Stomach (tissue), 19 donors: ENCODE measurements at places on chromosomes 2 and 18. TPM values are rescaled to one million over a fixed set of nuclear protein-coding genes. Genes with fewer than 3 reads are reported as not detected.

DNA sequence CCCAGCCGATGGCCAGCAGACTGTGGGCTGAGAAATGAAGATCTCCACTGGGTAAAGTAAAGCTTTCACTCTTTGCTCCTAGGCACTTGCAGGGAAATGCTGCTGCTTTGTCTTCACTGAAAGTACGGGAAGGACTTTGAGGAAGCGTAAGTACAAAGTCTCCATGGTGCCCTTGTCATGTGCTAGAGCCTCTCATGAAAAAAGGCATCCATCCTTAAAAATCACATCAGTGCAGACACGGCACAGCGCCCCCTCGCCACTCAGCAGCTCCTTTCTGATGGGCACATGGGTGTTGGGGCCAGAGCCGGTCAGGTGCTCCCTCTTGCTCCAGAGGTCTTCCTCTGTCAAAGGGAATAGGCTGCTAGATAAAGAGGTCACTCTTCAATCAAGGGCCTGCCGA, 109.0 kb upstream of the STPG4 start:
- H3K4me3 ChIP-seq, result no peak overlapping the region
- no peak overlapping the region for H3K27ac ChIP-seq
- no peaks in the 10 kb centered on the region for H3K4me1 ChIP-seq
- H3K36me3 ChIP-seq, result no peaks in the 10 kb centered on the region

DNA sequence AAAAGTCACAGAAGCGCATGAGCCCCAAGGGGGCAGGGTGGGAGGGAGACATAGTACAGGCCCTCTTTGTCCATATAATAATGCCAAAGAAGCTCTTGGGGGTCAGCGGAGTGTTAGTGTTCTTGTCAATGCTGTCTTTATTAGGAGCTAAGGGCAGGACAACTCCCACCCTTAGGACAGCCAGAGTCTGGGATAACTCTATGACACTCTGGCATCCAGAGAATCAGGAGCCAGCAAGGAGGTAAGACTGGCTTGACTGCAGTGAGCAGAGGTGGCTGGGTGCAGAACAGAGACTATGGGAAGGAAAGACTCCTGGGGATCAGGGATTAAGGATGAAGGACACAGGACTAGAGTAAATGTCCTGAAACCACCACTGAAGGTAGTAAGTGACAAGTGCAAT, 19.0 kb upstream of the HNMT start:
- no peak overlapping the region for H3K4me3 ChIP-seq
- no peaks in the 10 kb centered on the region for H3K27me3 ChIP-seq
- H3K27ac ChIP-seq, result no peak overlapping the region
- H3K4me1 ChIP-seq, result peaks cover 22% of the 10 kb centered on the region

DNA sequence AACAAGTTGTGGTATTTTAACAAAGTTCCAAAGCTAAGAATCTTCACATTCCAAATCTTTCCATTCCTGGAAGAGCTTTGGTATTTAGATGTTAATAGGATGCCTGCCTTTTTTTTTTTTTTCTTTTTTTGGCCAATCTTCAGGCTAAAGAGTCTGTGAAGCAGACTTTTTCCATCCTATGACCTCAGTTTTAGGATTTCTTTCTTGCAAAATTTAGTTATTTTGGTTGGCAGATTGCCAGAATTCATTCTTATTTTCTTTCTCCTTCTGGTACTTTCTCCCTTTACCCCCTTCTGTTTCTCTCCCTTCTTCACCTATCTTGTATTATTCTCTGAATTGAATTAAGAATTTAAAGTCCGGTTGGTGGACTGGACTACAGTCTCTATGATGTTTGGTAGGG, 217.8 kb upstream of the REV1 start:
- no peaks in the 10 kb centered on the region for H3K36me3 ChIP-seq
- H3K27ac ChIP-seq, result no peak overlapping the region
- no peaks in the 10 kb centered on the region for H3K27me3 ChIP-seq
- DNase-seq, result peak; percentile 21

GRCh38 chr2:14051401-14051800, 581.1 kb upstream of the LRATD1 start:
- H3K36me3 ChIP-seq, result no peaks in the 10 kb centered on the region
- no peaks in the 10 kb centered on the region for H3K4me1 ChIP-seq
- no peak overlapping the region for H3K4me3 ChIP-seq
- no peak overlapping the region for H3K27ac ChIP-seq

DNA sequence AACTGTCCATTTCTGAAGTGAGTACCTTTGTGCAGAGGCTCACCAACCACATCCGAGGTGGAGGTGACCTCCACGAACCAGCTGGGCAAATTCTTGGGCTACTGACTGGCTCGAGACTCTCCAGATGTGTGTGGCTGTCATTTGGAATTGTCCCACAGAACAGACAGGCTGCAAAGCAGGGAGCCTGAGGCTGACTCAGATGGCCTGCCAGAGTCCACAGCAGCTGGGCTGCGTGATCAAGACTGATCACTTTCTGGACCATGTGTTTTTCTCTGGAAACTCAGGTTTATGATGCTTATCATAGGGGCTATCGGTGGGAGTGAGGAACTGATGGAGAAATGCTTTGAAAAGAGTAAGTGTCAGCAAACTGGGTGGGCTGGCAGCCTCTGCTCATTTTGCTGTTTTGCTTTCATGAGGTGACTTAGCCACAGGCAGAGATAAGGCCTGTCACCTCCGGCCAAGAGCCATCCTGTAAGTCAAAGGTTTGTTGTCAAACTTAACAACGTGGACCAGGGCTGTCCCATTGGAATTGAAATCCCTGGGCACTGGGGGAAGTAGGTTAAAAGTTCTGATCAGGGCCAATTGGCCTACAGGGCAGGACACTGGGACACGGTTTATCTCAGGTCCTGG, 120.4 kb downstream of the LIPG start:
- no peaks in the 10 kb centered on the region for H3K36me3 ChIP-seq
- no peaks in the 10 kb centered on the region for H3K4me1 ChIP-seq
- DNase-seq, result no peak
- H3K27me3 ChIP-seq, result no peaks in the 10 kb centered on the region
- no peak overlapping the region for H3K4me3 ChIP-seq

DNA sequence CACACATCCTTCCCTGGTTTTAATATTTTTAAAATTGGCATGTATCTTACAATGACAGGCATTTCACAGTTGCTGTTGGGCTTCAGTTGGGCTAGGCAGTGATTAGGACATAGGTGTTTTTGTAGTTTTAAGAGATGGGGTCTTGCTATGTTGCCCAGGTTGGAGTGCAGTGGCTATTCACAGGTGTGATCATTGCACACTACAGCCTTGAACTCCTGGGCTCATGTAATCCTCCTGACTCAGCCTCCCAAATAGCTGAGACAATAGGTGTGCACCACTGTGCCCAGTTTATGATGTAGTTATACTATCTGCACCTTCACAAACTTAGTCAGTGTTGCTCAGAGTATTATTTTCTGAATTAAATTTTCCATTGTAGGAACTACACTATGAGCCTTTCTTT, 43.3 kb downstream of the PCARE start:
- no peaks in the 10 kb centered on the region for H3K4me1 ChIP-seq
- H3K4me3 ChIP-seq, result no peak overlapping the region
- H3K36me3 ChIP-seq, result no peaks in the 10 kb centered on the region
- no peak for DNase-seq

- no peak overlapping the region for H3K27ac ChIP-seq
- H3K4me3 ChIP-seq, result no peak overlapping the region
- DNase-seq, result no peak
Measured at GRCh38 chr2:146986161-146986560, 858.7 kb upstream of the ACVR2A start.

DNA sequence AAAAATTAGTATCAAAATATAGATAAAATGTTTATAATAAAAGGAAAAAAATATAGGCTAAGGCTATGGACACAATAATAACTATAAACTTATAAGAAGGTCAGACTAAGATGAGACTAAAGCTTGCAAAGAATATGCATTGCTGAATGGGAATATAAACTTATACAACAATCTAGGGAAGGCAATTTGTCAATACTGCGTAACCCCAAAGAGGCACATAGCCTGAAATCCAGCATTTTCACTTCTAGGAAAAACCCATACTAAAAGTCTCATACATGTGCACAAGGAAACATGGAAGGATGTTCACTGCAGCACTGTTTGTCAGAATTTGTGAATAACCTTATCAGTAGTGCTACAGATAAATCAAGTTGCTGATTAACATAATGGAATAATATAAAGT, 45.5 kb downstream of the FANCL start:
- no peak overlapping the region for H3K27ac ChIP-seq
- H3K36me3 ChIP-seq, result peaks cover 9% of the 10 kb centered on the region
- no peaks in the 10 kb centered on the region for H3K27me3 ChIP-seq

GRCh38 chr2:241040081-241040803, 41.8 kb downstream of the SNED1 start:
- no peak overlapping the region for H3K4me3 ChIP-seq
- no peak overlapping the region for H3K27ac ChIP-seq
- peaks cover 9% of the 10 kb centered on the region for H3K4me1 ChIP-seq
- peaks cover 14% of the 10 kb centered on the region for H3K36me3 ChIP-seq
- no peak for DNase-seq

GRCh38 chr2:71609958-71610357, 156.6 kb downstream of the DYSF start:
- peaks cover 12% of the 10 kb centered on the region for H3K36me3 ChIP-seq
- no peak overlapping the region for H3K4me3 ChIP-seq
- no peaks in the 10 kb centered on the region for H3K27me3 ChIP-seq
- no peak overlapping the region for H3K27ac ChIP-seq
- peaks cover 11% of the 10 kb centered on the region for H3K4me1 ChIP-seq

DNA sequence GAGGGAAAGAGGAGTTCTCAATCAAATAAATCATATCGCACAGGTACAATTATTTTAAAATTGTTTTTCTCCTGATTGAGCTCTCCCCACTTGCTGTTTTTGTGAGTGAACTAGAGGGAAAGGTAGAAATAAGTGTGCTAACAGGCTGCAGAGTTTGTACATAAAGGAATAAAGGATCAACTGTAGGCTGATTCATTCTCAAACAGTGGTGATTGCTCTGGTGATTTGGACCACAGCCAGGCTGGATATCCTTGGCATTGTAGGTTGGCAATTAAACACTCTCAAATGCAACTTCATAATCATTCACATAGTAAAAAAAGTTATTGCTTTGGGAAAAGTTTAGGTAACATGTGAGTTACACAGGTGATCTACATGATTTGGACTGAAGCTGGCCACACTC, 29.8 kb downstream of the LRP1B start:
- no peak overlapping the region for H3K27ac ChIP-seq
- DNase-seq, result peak; percentile 9
- H3K4me3 ChIP-seq, result no peak overlapping the region
- H3K27me3 ChIP-seq, result no peaks in the 10 kb centered on the region

GRCh38 chr2:165529130-165529529, 59.6 kb downstream of the CSRNP3 start:
- H3K27me3 ChIP-seq, result no peaks in the 10 kb centered on the region
- H3K4me3 ChIP-seq, result no peak overlapping the region
- no peaks in the 10 kb centered on the region for H3K36me3 ChIP-seq
- DNase-seq, result no peak

DNA sequence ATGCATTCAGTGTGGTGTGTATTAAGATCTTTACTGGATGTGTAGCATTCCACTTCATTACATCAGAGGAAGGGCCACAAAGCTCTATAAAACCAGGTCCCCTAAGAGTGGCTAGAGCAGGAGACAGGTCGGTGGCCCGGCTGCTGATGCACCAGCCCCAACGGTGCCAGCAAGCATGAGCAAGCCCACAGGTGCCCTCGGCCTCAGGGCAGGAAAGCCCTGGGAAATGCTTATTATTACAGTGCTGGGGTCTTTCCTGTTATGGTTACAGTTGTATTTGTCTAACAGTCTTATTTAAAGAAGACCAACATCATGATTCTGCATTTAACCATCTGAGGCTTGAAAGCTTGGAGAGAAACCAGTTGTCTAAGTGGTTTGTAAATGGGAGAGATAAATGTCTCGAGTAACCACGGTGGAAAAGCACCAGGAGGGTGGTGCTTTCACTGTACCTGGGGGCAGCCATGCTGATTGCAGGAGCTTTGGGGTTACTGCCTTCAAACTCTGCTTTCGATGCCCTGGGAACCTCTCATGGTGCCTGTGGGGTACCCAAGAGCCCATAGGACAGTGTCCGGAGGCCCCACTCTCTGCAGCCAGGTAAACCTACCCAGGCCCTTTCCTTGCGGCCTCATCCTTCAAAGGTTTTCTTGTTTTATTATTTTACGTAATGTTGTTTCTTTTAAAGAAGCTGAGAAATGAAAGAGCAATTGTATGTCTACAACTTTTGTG, 133.1 kb downstream of the SH3RF3 start:
- H3K4me1 ChIP-seq, result peaks cover 40% of the 10 kb centered on the region
- no peak overlapping the region for H3K27ac ChIP-seq
- DNase-seq, result no peak
- H3K36me3 ChIP-seq, result no peaks in the 10 kb centered on the region

DNA sequence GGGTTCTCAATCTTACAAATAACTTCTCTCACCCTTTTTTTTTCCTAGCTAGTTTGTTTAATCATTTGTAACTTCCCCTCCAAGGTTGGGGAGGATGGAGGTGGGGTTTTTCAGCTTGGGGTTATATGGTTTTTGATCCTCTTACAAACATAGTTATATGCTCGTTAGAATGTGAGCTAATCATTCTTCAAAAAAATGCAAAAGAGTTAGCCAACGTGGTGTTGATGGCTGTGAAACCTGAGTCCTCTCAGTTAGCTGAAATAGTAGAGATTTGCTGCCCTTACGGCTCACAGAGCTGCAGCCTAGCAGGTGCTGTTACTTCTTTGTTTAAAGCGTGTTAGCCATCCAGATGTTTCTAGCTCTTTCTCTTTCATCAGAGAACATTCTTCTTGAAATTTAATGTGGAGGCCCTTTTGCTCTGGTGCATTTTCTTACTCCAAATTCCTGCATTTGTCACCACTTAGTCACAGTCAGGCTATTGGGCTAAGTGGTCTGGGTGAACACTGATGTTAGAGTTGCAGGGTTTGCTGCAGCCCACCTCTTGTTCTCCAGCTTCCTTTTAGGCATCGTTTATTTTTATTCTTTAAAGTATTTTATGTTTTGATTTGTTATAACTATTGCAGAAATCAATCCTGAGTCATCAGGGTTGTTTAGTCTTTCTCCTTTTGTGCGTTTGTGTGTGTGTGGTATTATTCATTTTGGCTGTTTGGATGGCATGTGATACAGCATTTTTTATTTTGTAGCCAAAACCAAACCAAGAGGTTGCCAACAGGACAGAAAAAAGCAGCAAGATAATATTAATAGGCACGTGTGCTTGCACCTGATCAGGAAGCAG, 41.1 kb downstream of the LIMS1 start:
- no peaks in the 10 kb centered on the region for H3K36me3 ChIP-seq
- no peaks in the 10 kb centered on the region for H3K27me3 ChIP-seq
- H3K4me3 ChIP-seq, result no peak overlapping the region
- H3K4me1 ChIP-seq, result peaks cover 95% of the 10 kb centered on the region
- H3K27ac ChIP-seq, result peak overlapping the region; percentile 50

- H3K27me3 ChIP-seq, result no peaks in the 10 kb centered on the region
- no peak overlapping the region for H3K27ac ChIP-seq
- H3K4me3 ChIP-seq, result no peak overlapping the region
- DNase-seq, result no peak
- H3K4me1 ChIP-seq, result no peaks in the 10 kb centered on the region
Measured at GRCh38 chr2:25885933-25886332, 7.6 kb upstream of the ASXL2 start.

Gene LHCGR
- 0.43 TPM for total RNA-seq

Gene BOLL
- total RNA-seq, result not detected

Gene RAD51AP2
- total RNA-seq, result not detected

Gene SPDYA
- total RNA-seq, result not detected

Gene KCNG3
- 0.43 TPM for total RNA-seq

Gene ANKRD36C
- 582 TPM for total RNA-seq

Gene SULT1C2
- total RNA-seq, result 1.4 TPM

Gene VAPA
- 154 TPM for total RNA-seq

Gene RGPD4
- total RNA-seq, result not detected

Gene PLCD4
- 33.6 TPM for total RNA-seq

Gene SERPINB12
- total RNA-seq, result not detected
